Stomach (tissue), 19 donors: ENCODE measurements at places on chromosomes 7 and 10. TPM values are rescaled to one million over a fixed set of nuclear protein-coding genes. Genes with fewer than 3 reads are reported as not detected.
A peak's percentile ranks its signal among the peaks of the same experiment; 100 is the strongest.

Gene TAC1
- total RNA-seq: not detected

Gene ITIH5
- 28.6 TPM for total RNA-seq

Gene SMNDC1
- total RNA-seq: 8.0 TPM

Gene GCC1
- 2.9 TPM for total RNA-seq

DNA sequence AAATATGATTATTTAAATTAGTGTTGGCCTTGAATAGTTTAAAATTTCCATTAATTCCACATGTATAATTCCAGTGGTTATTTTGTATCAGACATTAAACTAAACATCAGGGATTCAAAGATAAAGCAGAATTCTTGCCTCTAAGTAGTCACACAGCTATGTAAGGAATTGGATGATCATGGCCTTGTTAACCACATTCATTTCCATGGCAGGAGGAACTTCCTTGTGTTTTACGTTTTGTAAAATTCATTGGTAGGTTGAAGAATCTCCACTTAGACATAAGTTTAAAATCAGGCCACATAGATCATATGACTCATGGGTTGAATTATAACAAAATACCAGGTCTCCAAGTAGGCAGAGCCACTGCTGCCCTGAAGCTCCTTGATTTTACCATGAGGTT lies 289.7 kb downstream of the PLXDC2 start:
- H3K27me3 ChIP-seq: no peaks in the 10 kb centered on the region
- H3K27ac ChIP-seq: no peak overlapping the region
- H3K4me3 ChIP-seq: no peak overlapping the region

DNA sequence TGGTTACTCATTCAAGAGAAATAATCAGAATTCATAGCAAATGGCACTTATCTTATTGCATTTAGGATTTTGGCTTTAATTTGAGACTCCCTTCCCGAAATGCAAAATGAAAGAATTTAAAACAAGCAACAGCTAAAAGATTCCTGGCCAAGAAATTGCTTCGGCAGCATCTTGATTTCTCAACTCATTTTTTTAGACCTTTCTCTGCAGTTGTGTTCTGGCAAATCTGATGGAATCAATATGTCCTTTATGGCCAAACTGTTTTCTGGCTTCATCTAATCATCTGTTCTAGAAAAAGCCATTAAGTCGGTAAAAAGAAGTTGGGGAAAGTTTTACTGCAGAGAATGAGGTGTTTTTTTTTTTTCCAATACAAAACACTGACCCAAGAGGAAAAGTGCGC lies 172.1 kb downstream of the SLC16A9 start:
- H3K27me3 ChIP-seq: no peaks in the 10 kb centered on the region
- H3K4me1 ChIP-seq: peaks cover 21% of the 10 kb centered on the region
- H3K4me3 ChIP-seq: no peak overlapping the region
- H3K27ac ChIP-seq: peak overlapping the region; percentile 49
- no peaks in the 10 kb centered on the region for H3K36me3 ChIP-seq

- no peak overlapping the region for H3K4me3 ChIP-seq
- no peaks in the 10 kb centered on the region for H3K36me3 ChIP-seq
- DNase-seq: no peak
Measured at GRCh38 chr10:77618117-77618516, 19.5 kb downstream of the KCNMA1 start.

GRCh38 chr10:112429147-112429546 lies 17.6 kb downstream of the ZDHHC6 start:
- no peaks in the 10 kb centered on the region for H3K4me1 ChIP-seq
- H3K27ac ChIP-seq: no peak overlapping the region
- H3K27me3 ChIP-seq: no peaks in the 10 kb centered on the region
- DNase-seq: no peak

DNA sequence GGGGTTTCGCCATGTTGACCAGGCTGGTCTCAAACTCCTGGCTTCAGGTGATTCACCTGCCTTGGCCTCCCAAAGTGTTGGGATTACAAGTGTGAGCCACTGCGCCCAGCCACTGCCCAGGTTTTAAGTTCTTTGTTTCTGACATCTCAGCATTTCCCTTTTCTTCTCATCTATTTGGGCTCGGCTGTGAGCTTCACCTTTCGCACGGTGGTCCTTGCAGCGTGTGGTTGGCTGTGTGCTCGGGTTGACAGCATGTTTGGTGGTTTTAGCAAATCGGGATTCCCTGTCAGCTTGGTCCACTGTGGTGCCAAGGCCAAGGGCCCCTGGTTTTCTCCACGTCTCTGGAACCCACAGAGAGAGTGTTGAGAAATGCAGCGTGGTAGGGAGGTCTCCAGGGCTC lies 138.8 kb downstream of the DNAJB6 start:
- H3K4me1 ChIP-seq: no peaks in the 10 kb centered on the region
- no peak overlapping the region for H3K4me3 ChIP-seq
- peak; percentile 4 for DNase-seq
- no peak overlapping the region for H3K27ac ChIP-seq
- H3K27me3 ChIP-seq: no peaks in the 10 kb centered on the region

DNA sequence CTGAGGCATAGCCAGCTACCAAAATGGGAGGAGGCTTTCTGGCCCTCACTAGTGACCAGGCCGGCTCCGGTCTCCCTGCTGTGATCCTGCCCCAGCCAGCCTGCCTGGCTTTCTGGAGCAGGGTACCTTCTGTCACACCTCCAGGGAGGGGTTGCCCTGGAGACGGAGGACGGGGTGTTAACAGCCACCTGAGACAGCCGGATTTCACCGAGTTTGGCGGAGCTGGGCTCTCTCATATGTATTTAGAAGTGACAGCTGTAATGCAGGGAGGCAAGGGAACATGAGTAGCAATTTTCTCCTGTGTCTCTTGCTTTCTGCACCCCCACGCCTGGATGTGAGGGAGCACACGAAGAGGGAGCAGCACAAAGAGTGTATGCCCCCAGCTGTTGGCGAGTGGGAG lies 473.3 kb downstream of the PLXNA4 start:
- no peak overlapping the region for H3K4me3 ChIP-seq
- DNase-seq: no peak
